ENCODE measurements at places on chromosomes 16 and 17.
A peak's percentile ranks its signal among the peaks of the same experiment; 100 is the strongest.

- DNase-seq = no peak
Measured at GRCh38 chr17:51124640-51125503, 4.2 kb upstream of the SPAG9 start.

GRCh38 chr16:48212033-48212432 lies 32.1 kb upstream of the LONP2 start:
- no peak for DNase-seq

GRCh38 chr17:41919165-41919817 lies 540 bp upstream of the ACLY start:
- peak; percentile 72 for DNase-seq

- no peak for DNase-seq
Measured at GRCh38 chr16:86462334-86463084, 47.8 kb upstream of the FOXF1 start.

GRCh38 chr16:79104567-79104966 lies 496.0 kb downstream of the MAF start:
- no peak for DNase-seq

DNA sequence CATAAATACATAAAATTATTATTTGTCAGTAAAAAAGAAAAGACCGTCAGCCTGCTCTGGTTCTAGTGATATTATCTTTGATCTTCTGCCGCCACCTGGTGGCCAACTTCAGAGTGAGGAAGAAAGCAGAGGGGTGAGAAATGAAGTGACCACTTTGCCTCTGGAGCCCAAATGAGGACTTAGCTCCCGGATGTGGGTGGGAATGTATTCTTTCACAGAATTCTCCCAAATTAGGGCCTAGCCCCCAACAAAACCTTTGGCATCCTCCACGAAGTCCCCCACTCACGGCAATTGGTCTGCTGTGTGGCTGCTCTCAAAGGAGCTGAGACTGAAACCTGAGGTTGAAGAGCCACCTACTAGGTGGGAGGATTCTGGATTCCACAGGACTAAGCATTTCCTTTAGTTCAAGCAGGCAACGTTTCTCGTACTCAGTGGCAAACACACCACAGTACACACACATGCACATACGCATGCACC lies 4.9 kb upstream of the ZNF267 start:
- peak; percentile 55 for DNase-seq

GRCh38 chr16:82432261-82432660 lies 194.5 kb upstream of the CDH13 start:
- DNase-seq = no peak

- no peak for DNase-seq
Measured at GRCh38 chr16:17481736-17482135, 11.0 kb upstream of the XYLT1 start.

GRCh38 chr17:37570527-37571093 lies 38.6 kb downstream of the SYNRG start:
- no peak for DNase-seq

GRCh38 chr16:68369697-68370580 lies 59.1 kb downstream of the PRMT7 start:
- no peak for DNase-seq

DNA sequence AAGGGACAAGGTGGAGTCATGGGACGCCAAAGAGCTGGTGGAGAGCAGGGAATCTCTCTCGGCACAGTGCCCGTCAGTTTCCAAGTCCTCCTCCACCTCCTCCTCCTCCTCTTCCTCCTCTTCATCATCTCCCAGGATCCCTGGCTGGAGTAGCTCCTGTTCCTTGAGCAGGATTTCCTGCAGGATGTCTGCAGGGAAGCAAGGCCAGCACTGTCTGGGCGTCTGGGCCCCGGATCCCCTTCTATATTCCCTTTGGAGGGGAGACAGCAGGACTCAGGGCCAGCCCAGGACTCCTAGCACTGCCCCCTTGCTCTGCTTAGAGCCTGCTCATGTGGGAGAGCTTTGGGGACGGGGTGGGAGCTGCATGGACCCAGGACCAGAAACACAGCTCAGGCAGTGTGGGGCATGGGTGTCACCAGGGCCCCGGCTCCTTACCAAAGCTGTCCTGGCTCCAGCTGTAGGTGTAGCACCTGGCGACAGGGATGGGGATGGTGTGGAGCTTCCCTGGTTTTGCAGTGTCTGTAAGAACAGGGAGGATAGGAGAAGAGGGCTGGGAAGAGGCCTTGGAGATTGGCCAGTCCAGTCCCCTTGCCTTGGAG lies 21.3 kb upstream of the PIK3R6 start:
- no peak for DNase-seq

GRCh38 chr17:77555741-77556291 lies 402.7 kb upstream of the TNRC6C start:
- DNase-seq = peak; percentile 48

- DNase-seq = no peak
Measured at GRCh38 chr16:26475596-26475995, 591.1 kb upstream of the C16orf82 start.

- no peak for DNase-seq
Measured at GRCh38 chr16:90033387-90033786, 14.1 kb upstream of the DBNDD1 start.

DNA sequence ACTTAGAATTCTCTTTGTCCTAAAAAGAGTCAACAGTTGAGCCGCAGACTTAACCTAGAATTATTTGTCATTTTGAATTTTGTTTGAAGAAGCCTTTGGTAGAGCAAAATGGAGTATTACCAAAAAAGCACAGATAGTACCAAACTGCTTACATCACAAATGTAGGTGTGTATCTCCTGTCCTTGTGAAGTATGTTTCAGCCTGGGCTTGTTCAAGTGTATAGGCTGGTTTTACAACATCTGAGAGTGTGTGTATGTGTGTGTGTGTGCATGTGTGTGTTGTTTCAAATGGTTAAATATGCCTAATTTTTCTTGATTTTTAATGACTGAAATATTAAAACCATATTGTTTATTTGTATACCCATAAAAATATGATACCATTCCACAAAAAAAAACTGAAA lies 188.7 kb upstream of the AXIN2 start:
- DNase-seq = no peak

Data from nucleus accumbens (tissue), 56 donors.